NCI-H510A (cell line): ENCODE measurements at places on chromosomes 5 and 9.

DNA sequence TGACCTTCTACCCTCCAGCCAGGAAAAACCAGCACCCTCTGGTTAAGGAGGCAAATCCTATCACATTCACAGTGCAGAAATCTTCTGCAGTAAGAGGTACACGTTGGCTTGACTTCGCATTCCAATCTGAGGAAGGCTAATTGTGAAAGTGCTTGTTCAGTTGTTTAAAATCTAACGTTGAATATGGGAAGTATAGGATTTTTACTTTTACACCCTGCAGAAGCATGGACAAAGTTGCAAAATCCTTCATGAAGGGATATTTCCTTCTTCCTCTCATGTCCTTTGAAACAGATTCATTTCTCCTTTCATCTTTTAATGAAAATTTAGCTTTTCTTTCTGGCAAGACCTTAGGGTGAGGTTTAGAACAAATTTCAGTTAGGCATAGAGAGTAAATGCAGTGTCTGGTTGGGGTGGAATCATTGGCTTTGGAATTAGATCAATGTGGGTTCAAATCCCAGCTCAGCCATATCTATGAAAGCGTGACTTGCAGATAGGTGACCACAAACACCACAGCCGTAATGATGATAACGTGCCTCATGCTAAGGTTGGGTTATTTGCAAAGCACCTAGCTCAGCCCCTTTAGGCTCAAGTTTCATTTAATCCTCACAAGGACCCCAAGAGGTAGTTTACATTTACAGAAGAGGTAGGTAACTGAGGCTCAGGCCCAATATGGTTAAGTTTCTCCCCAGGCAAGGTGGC lies 42.2 kb upstream of the C5orf58 start:
- DNase-seq: no peak

DNA sequence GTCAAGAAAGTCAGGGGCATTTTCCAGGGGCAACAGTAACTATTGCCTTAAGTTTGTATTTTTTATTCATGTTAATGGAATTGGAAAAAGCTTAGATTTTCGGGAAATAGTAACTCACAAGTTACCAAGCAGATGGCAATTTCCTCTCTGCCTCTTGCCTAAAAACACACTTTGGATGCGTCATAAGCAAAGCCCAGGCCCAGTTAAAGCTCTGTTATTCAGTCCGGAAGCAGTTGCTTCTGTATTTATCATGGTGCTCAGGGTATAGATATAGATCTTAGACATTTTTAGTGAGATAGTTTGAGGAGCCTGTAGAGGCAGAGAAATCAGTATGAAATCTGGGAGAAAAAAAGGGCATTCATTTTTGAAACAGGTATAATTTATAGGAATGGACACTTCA lies 260.3 kb upstream of the TNC start:
- no peak for DNase-seq

DNA sequence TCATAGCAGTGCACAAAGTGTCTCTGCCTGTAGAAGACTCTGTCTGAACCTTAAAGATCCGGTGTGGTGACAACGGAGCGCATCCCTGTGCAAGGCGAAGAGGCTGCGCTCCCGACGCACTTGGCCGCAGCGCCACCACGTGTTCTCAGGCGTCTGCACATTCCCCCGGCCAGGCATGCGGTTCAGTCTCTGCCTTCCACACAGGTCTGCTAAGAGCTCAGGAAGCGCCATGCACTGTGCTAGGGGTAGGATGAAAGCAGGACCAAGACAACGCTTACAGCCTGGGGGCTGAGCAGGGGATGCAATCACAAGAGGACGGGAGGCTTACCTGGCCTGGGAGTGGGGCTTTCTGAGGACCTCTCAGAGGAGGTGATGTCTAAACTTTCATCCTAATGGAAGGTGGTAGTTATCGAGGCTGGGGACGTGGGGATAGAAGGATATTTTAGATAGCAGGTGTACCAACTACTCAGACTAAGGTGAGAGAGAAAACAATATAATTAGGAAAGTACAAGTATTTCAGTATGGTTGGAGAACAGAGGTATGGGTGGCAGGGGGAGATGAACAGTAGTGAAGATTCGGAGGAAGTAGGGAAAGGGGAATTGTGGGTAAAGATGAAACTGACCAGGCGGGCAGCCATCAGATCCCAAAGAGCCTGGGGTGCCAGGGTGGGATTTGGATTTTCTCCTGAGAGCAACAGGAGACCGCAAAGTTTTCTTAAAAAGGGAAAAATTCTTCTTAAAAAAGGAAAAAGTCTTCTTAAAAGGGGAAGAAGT lies 13.3 kb downstream of the CAPSL start:
- DNase-seq: no peak

GRCh38 chr5:100762108-100762507 lies 141.0 kb downstream of the ST8SIA4 start:
- no peak for DNase-seq

DNA sequence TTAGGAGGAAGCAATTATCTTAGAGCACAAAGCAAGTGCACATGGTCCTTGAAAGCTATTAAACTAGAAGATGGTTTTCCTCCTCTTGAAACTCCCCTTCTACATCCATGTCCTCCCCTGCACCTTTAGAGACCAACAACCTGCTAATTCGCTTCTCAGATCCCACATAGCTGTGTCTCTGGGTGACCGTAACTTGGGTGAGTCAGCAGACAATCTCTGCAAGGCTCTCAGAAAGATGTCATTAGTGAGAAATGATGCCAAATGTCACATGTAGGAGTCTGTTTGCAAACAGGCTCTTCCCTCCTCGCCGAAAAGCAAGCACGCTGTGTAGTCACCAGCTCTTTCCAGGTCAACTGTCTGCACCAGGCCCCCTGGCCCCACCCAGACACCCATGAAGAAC lies 291.8 kb downstream of the SLIT3 start:
- DNase-seq: no peak

DNA sequence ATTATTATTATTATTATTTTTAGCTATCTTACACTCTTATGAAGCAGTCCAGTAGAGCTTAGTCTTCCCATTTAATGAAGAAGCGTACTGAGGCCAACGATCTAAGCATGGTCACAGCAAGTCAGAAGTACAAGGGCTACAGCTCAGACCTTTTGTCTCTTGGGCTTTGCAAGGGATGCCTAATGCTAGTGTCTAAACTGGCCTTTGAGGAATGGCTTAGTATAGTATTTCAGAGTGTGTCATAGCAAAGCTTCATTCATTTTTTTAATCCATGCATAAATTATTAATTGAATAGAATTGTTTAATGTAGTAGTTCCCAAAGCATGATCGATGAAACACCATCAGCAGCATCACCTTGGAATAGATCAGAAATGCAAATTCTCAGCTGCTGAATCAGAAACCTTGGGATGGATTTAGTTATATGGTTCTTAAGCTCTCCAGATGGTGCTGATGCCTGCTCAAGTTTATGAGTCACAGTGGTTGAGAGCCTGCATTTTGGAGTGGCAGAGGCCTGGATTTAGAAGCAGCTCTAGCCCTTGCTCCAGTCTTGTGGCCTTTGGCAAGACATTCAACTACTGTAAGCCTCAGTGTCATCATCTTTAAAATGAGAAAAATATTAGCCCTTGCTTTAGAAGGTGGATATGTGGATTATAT lies 6.1 kb downstream of the IL12B start:
- no peak for DNase-seq
